ENCODE measurements at places on chromosomes 5 and 9.

- DNase-seq, result no peak
These were observed 62.6 kb downstream of the SAXO1 start for GRCh38 chr9:18970393-18970792.

DNA sequence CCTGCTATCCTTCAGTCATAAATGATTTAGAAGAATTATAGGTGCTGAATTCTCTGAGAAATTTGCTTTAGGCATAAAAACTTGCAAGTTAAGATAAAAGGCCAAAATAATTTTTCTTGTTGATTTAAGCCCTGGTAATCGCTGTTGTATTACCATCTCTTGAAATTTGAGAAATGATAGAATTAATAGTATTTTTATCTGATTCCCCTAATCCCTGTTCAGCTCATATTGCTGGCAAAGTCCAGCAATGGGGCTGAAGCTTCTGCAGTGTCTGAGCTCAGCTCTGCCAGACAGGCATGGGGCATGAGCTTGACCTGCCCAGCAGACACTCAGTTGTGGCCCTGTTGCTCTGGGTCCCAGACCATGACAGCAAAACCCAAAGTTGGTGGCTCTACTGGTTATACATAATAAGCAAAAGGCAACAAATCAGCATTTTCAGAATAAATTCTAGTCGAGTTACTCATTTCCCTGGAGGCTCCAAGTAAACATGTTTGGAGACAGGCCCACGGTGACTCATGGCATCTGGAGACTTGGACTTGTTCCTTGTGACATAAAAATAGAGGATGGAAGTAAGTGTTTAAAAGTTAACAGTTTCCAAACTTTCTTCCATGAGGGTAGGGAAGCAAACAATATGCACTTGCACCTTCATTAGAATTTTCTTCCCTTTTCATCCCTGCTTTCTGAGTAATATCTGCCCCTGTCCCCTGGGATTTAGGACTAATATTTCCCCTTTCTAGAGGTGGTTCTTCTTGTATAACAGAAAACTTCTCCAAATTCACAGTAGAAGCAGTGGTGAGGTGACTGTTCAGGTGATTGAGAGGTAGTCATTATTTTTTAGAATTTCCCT lies 60.2 kb upstream of the SLC2A8 start:
- DNase-seq, result peak; percentile 95

GRCh38 chr5:84014966-84015365 lies 294.3 kb upstream of the HAPLN1 start:
- DNase-seq, result peak; percentile 84

- DNase-seq, result no peak
These were observed 18.4 kb upstream of the RARS1 start for GRCh38 chr5:168467755-168468330.

DNA sequence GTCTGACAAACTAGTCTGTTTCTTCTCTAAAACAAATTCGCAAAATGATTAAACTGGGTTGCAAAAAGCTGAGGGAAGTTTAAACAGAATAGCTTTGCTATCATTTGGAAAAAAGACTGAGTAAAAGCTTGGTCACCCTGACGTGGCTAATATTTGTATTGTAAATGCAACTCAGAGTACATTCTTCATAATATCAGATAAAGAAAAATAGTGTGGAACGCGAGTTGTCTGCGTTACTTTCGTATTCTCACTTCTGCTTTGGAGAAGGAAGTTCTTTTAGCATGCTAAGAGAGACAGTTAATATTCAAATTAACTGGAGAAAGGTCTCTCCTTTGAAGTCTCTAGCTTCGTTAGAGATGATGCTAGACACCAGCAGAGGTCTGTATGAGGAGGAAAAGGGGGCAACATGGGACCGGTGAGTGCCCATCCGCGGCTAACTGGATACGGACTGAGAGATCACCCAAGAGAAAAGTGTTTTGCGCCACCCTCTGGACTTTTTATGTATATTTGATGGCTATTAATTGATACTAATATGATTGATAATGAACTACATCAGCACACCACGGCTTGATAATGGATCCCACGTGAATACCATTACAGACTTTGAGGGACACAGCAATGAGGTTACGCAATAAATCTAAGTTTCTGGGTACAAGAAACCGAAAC lies 2.9 kb upstream of the CNTRL start:
- peak; percentile 26 for DNase-seq

DNA sequence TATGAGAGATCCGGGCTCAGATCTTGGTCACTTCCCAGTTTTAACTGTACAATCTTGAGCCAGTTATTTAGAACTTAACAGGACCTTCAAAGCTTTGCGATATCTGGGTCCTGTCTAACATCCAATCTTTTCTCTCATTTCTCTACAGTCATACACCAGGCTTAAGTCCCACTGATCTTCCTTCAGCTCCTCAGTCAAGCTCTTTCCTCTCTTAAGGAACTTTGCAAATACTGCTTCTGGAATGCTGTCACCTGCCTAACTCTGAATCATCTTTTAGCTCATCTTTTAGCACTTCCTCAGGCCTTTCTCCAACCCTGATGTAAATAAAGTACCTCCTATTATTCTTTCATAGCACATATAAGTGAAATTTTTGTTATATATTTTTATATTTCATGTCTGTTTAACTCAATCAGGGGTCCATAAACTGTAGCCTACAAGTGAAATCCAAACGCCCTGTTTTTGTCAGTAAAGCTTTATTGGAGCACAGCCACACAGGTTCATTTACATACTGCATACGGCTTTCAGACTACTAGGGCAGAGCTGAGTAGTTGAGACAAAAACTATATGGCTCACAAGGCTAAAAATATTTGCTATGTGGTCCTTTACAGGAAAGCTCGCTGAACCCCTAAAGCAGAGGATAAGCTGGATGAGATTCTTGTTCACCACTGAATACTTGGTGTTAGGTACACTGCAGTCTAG lies 63.5 kb downstream of the MEF2C start:
- no peak for DNase-seq

GRCh38 chr5:114789773-114790402 lies 379.8 kb downstream of the TRIM36 start:
- DNase-seq, result peak; percentile 17

Data from iris pigment epithelial cell (primary cell).